ENCODE measurements at places on chromosomes 16 and 17. TPM values are rescaled to one million over a fixed set of nuclear protein-coding genes. Genes with fewer than 3 reads are reported as not detected.
A peak's percentile ranks its signal among the peaks of the same experiment; 100 is the strongest.

The ADGRG3 gene
- total RNA-seq = not detected

The HOXB8 gene
- total RNA-seq = 1.3 TPM

The PITPNM3 gene
- 19.3 TPM for total RNA-seq

The SCARF1 gene
- 7.2 TPM for total RNA-seq

GRCh38 chr17:63919311-63919723 lies 678 bp upstream of the GH1 start:
- no peak overlapping the region for H3K27ac ChIP-seq
- H3K27me3 ChIP-seq = no peaks in the 10 kb centered on the region
- H3K4me3 ChIP-seq = no peak overlapping the region
- DNase-seq = peak; percentile 83
- no peaks in the 10 kb centered on the region for H3K4me1 ChIP-seq

GRCh38 chr16:19114359-19115147 lies 789 bp downstream of the ITPRIPL2 start:
- peak overlapping the region; percentile 98 for H3K27ac ChIP-seq
- peaks cover 8% of the 10 kb centered on the region for H3K36me3 ChIP-seq
- H3K4me3 ChIP-seq = peak overlapping the region; percentile 82
- H3K4me1 ChIP-seq = peaks cover 77% of the 10 kb centered on the region
- no peaks in the 10 kb centered on the region for H3K27me3 ChIP-seq

DNA sequence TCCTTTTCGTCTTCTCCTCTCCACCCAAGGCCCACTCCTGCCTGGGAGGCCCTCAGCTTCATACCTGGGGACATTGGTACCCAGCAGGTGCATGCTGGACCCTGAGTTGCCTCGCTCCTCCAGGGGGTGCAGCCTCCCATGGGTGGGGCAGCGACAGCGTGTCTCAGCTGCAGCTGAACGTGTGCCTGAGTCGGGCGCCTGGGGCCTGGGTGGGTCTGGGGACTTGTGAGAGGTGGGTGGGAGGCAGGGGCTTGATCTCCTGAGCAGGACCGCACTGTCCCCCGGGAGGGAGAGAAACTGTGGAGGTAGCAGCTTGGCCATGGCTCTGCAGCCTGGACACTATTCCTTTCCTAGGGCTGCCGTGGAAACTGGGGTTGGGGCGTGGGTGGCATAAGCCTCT lies 24.8 kb upstream of the ENGASE start:
- no peak overlapping the region for H3K4me3 ChIP-seq
- H3K36me3 ChIP-seq = no peaks in the 10 kb centered on the region
- no peak overlapping the region for H3K27ac ChIP-seq
- DNase-seq = no peak

DNA sequence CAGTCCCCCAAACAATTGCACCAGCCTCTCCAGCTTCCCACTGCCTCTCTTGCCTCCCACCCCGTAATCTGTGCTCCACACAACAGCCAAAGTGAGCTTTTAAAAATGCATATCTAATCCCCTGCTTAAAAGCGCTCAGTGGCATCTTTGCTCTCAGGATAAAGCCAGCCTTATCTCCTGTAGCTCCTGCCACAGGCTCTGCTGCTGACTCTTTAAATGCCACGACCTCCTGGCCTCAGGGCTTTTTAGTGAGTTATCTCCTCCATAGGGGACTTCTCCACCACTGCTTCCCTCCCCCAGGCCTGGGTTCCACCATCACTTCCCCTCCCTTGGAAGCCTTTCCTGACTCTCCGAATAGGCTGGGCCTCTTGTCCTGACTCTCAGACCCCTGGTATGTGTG lies 98.6 kb downstream of the GNAO1 start:
- no peak for DNase-seq
- H3K27ac ChIP-seq = no peak overlapping the region
- H3K4me3 ChIP-seq = no peak overlapping the region
- no peaks in the 10 kb centered on the region for H3K36me3 ChIP-seq
- no peaks in the 10 kb centered on the region for H3K27me3 ChIP-seq
- H3K4me1 ChIP-seq = peaks cover 8% of the 10 kb centered on the region

- no peak for DNase-seq
- H3K36me3 ChIP-seq = no peaks in the 10 kb centered on the region
- H3K4me3 ChIP-seq = peak overlapping the region; percentile 33
These were observed 1.2 kb downstream of the QPRT start for GRCh38 chr16:29680180-29680598.

GRCh38 chr16:50644729-50645128 lies 36.4 kb downstream of the SNX20 start:
- no peaks in the 10 kb centered on the region for H3K4me1 ChIP-seq
- no peaks in the 10 kb centered on the region for H3K27me3 ChIP-seq
- DNase-seq = peak; percentile 31

- no peak overlapping the region for H3K27ac ChIP-seq
- H3K4me3 ChIP-seq = no peak overlapping the region
- H3K36me3 ChIP-seq = no peaks in the 10 kb centered on the region
- DNase-seq = no peak
These were observed 38.9 kb downstream of the SSH2 start for GRCh38 chr17:29891131-29891530.

DNA sequence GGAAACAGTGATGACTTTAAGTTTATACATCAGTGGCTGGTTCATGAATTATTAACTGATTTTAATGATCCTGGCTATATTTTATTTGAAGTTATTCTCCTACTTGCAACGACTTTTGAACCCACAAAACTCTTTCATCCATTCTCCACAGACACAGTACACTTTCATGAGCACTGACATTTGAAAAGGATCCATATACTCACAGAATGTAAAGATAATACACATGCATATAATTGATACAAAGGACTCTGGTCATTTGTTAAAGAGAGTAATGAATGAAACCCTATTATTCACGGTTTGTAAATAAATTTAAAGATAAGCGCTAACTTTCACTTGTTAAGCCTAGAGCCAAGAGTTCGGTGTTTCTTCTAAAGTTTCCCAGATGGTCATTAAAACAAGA lies 3.3 kb downstream of the TOX3 start:
- DNase-seq = no peak
- no peak overlapping the region for H3K27ac ChIP-seq
- no peaks in the 10 kb centered on the region for H3K27me3 ChIP-seq

DNA sequence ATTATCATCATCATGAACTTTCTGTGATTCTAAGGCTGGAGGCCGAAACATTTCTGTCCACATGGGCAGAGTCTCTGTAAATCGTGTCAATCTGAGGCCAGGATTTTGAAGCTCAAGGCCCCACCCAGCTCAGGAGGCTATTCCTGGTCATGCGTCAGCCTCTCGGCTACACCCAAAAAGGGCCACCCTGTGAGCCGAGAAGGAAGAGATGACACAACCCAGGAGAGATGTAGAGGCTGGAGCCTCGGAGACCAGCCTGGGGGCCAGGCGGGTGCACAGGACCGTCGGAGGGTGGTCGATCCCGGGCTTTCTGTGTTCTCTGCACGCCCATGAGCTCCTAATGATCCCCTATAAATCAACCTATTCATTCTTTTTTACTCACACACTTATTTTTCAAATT lies 1.1 kb upstream of the CACNG1 start:
- H3K36me3 ChIP-seq = no peaks in the 10 kb centered on the region
- H3K27ac ChIP-seq = no peak overlapping the region
